ENCODE measurements at places on chromosomes 2 and 18.

GRCh38 chr18:47817795-47818077 is 112.7 kb downstream of the SMAD2 start:
- DNase-seq: no peak

DNA sequence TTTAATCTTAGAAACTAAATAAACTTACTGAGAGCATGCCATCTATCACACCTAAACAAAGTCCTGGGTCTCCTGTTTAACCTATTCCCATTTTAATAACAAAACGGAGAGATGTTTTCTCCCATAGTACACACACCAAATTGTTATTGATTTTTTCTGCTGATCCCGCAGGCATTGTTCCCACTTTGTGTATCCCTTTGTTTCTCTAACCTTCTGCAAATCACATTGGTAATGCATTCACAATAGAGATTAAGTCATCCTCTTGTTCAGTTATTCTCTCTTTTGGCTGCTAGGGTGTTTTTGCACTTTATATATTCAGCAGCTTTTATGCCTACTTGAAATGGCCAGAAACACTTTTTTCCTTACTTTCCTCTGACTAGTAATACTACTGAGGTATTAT is 1071.9 kb upstream of the CDH2 start:
- peak; percentile 84 for DNase-seq

DNA sequence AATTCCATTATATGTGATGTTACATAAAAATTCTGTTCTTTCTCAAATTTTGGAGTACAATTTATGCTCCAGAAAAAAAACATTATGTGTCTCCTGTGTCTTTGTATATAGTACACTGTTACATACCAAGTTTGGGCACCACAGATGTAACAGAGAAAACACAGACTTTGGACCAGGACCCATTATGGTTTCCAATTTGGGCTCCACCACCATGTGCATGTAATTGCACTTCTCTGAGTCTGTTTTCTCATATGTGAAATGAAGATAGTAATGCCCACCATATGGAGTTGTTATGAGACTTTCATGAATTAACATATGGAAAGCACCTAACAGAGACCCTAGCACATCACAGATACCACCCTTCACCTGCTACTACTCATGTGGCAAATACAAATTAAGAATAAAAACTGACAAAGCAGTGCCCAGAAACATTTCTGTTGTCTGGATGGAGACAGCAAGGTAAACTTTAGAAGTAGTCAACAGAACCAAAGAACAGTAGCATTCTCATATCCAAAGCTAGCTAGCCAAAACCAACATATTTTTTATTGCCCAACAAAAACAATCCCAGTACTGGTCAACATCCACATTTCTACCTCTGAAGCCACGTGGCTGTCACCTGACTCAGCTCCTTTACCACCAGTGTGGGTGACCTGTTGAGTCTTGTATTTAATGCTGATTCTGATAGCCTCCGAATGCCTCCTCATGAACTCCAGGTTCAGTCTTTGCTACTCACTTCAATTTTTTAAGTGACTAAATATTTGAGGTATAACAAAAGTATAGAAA is 42.9 kb downstream of the ANTXR1 start:
- no peak for DNase-seq

GRCh38 chr2:233290051-233290845 is 17.4 kb upstream of the SAG start:
- DNase-seq: peak; percentile 74

- DNase-seq: no peak
Measured at GRCh38 chr2:140185076-140185475, 1404.9 kb upstream of the NXPH2 start.

DNA sequence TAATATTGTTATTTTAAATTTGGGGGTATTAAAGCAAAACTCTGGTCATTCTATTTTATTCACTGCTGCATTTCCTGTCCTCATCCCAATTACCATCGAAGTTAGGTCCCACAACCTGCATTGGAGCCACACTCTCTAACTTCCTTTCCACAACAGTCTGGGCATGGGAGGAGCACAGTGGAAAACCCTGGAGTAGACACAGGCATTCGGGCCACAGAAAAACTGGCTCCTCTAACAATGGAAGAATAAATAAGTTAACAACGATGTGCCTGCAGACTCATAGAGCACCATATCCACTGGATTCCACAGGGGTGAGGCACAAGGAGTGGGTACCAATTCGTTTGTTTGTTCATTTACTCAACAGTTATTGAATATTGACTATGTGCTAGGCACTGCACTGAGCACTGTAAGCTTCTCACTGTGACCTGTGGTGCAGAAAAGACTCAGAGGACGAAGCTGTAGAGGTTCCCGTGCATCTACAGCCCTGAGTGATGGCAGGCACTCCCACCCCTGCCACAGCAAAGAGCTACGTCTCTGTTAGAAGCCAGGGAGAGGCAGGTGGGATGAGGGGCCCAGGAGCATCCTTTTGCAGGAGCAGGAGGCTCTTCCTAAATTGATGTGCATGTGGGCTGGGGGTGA is 154.2 kb upstream of the PGAP1 start:
- DNase-seq: no peak

- no peak for DNase-seq
Measured at GRCh38 chr18:33914399-33914798, 310.3 kb downstream of the NOL4 start.

GRCh38 chr2:150165988-150166312 is 321.5 kb downstream of the RND3 start:
- no peak for DNase-seq

DNA sequence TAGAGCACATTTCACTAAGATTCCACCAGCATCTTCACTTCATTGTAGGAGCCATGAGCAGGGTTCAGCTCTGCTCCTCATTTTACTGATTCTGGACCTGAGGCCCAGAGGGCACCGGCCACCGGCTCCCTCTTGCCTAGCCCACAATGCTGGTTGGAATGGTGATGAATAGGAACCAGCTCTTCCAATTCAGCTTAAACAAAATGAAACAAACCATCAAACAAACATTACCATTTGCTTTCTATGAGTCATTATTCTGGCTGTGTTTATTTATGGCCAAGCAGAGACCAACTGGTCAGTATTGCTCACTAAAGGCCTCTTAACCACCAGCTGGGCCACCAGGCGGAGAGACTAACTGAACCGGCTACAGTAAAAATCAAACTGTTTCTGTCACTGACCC is 176.7 kb downstream of the MTX2 start:
- DNase-seq: no peak

- no peak for DNase-seq
Measured at GRCh38 chr2:200373231-200373630, 66.7 kb downstream of the SPATS2L start.

GRCh38 chr2:199128476-199129229 is 329.1 kb downstream of the SATB2 start:
- no peak for DNase-seq
